C1 segment of cervical spinal cord (tissue), 14 donors: ENCODE measurements at places on chromosomes 6 and 20.

DNA sequence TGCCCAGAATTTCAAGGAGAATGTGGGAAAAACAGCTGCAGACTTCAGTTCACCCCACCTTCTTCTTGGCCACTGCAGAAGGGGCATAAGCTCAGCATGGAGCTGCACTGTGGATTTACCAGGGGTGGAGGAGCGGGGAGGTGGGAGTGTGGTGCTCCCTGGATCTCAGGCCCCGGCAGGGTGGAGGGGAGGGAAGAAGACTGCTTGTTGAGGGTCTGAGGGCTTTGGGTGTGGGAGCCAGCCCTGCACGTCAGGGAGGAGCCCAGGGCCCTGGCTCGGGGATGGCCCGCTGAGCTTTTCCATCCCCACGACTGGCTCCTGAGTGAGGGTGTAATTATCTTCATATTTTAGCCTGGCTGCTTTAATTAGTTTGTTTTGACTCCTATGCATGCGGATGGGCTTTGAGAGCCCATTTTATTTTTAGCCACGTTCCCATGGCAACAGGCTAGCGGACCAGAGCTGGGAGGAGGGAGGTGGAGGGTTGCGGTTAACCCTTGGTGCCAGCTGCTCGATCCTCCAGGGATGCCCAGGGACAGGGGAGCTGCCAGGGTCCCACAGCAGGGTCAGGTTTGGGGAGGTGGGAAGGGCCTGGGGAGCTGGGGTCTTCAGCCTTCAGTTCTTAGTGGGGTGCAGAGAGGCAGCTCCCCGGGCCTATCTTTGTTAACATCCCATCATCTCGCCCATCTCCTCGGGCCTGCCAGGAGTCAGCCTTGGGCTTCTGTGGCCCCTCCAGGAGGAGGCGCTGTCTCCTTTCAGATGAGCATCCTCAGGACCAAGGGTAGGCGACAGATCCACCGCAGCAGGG lies 68.2 kb downstream of the RAB44 start:
- DNase-seq: peak; percentile 81

GRCh38 chr6:115485400-115485799 lies 575.3 kb downstream of the FRK start:
- DNase-seq: no peak

DNA sequence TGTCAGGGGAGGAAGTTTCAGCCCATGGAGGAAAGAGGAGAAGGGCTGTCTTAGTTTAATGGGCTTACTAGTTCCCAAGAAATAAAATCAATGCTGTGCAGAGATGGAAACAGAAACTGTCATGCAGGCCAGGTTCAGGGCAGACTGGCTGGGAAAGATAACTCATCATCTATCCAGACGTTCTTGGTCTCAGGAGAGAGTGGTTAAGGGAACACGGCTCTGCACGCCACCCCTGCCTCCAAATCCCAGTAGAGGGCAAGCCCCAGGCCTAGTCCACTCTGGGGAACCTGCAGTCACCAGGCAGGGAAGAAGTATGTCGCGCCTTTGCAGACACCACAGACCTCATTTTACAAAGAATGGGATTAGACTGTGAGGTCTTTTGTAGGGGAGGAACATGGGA lies 12.5 kb downstream of the ALDH8A1 start:
- DNase-seq: no peak

- DNase-seq: no peak
Measured at GRCh38 chr20:50729901-50730764, 1.2 kb upstream of the PARD6B start.

DNA sequence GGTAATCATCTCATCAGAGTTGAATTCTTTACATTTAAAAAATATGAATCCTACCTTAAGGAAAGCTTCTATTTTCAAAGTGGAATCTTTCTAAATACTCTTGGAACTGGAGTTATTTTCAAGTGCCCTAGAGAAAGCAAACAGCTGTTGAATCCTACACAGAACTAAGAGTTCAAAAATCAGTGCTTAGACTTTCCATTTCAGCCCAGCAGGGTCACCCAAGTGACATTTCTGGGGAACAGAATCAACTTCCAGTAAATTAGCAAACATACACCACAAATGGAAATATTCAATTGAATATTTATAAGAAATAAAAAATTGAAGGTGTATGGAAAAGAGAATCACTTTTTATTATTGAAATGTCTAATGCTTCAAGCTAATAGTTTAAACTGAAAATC lies 427.7 kb upstream of the NOX3 start:
- DNase-seq: no peak

- no peak for DNase-seq
Measured at GRCh38 chr6:32439139-32439538, 548 bp upstream of the HLA-DRA start.

- DNase-seq: no peak
Measured at GRCh38 chr6:30618270-30618797, 694 bp downstream of the MRPS18B start.

- no peak for DNase-seq
Measured at GRCh38 chr6:139738801-139739455, 364.5 kb upstream of the CITED2 start.

GRCh38 chr20:2626853-2627541 lies 25.4 kb upstream of the NOP56 start:
- DNase-seq: no peak

GRCh38 chr20:56781108-56781739 lies 152.1 kb downstream of the TFAP2C start:
- no peak for DNase-seq

GRCh38 chr6:154606457-154606856 lies 96.0 kb upstream of the CNKSR3 start:
- DNase-seq: no peak

- DNase-seq: no peak
Measured at GRCh38 chr6:116139917-116140316, 14.0 kb upstream of the COL10A1 start.

DNA sequence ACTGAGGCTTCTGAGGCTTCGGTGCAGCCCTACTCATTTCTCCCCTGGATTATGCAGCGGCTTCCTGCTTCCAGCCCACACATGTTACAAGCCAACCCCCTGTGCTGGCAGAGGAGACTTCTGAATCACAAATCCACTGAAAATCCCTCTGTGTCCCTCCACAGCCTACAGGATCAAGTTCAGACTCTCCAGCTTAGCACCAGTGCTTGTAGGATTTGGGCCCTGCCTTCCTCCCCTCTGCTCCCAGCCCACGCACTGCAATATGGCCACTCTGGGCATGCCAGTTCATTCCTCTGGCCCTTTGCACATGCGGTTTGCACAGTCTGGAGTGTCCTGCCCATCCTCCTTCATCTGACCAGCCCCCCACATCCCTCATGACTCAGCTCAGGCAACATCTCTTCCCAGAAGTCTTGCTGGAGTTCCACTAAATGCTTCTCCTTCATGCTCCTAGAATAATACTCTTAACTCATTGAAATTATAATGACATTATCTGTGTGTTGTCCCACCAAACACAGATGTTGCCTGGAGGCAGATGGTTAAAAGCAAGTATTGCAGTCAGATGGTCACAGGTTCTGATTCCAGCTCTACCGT lies 15.9 kb upstream of the MDGA1 start:
- no peak for DNase-seq

DNA sequence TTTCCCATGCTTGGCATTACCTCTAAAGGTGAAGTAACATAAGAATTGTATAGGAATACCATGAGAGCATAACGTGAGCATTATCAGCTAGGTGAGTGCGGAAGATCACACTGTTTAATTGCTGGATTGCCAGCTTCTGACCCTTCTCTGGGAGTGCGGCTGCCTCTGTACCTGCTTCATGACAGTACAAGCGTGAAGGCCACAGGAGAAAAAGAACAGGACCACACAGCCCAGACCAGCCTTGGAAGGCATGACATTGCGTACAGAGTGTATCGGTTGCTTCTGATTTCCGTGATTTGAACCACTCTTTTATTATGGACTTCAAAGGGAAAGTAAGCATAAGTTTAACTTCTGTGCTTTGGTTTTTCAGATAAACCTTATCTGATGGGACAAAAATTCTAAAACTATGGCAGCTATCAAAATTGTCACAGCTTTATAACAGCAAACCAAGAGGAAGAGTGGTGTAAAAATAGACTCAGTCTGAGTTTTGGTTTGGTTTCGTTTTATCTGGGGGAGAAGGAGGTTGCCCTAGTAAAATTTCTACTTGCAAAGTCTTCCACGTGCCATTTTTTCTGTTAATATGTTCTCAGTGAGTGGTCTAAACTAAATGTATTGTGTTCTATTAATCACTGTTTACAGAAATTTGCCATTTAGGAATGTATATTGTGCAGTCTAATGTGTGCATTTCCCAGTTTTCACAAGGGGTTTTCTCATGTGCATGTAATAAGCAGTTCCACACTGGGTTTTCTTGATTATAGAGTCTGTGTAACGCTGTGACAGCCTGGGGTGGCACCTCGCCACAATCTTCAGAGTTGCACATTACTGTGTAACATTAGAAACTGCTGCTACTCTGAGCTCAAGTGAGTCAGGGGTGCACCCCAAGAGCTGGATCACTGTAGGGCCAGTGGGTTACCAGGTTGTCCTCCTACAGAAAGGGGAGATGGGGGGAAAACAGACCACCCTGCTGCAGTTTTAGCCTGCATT lies 97.3 kb downstream of the RPP40 start:
- no peak for DNase-seq

DNA sequence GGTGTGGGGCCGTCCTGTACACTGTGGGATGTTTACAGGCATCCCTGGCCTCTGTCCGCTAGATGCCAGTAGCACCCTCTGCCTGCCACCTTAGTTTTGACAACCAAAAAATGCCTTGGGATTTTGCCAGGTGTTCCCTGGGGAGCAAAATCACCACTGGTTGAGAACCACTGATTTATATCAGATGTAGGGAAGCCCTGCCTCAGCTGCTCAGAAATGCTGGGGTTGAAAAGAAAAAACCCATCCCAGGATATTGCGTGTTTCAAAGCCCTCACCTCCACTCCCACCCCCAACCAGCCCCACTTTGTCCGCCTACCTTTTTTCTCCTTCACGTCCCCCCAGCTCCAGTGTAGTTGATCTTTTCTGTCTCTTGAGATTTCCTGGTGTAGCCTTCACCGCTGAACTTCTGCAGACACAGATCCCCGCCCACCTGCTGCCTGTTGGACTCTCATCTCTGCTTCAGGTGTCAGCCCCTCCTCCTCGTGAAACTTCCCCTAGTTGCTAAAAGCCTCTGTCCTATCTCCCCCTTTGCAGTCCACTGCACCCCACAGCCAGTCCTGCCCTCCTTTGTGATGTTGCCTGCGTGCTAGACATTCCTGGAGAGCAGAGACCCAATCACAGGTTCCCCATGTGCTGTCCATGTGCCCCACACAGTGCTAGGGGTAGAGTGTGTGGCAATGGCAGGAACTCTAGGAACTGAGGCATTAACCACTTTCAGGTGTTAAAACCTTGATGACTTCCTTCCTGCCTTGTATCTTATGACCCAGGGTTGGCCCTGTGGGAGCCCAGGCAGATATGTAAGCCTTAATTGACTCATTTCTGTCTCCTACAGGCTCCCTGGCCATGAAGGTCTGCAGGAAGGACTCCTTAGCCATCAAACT lies 98.9 kb downstream of the TBC1D7 start:
- DNase-seq: no peak

DNA sequence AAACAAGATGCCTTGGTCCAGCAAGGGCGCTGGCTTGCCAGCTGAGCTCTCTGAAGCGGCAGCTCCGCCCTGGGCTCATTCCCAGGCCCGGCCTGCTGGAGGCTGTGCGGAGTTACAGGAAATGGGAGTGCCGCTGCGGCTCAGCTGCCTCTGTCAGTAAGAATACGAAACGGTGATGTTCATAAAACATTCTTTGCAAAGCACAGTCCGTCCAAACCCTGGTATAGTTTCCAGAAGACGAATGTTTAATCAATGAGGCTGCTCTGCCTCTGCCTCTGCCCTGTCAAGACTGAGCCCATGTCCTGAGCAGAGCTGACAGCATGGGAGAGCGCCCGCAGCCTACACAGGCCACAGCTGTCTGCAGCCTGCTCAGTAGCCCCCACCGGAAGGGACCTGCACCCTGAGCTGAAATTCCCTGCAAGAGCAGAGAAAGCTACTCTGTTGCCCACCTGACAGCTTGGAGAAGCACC lies 153.3 kb upstream of the SNX9 start:
- DNase-seq: no peak

- no peak for DNase-seq
Measured at GRCh38 chr6:106156863-106157262, 70.7 kb downstream of the PRDM1 start.

DNA sequence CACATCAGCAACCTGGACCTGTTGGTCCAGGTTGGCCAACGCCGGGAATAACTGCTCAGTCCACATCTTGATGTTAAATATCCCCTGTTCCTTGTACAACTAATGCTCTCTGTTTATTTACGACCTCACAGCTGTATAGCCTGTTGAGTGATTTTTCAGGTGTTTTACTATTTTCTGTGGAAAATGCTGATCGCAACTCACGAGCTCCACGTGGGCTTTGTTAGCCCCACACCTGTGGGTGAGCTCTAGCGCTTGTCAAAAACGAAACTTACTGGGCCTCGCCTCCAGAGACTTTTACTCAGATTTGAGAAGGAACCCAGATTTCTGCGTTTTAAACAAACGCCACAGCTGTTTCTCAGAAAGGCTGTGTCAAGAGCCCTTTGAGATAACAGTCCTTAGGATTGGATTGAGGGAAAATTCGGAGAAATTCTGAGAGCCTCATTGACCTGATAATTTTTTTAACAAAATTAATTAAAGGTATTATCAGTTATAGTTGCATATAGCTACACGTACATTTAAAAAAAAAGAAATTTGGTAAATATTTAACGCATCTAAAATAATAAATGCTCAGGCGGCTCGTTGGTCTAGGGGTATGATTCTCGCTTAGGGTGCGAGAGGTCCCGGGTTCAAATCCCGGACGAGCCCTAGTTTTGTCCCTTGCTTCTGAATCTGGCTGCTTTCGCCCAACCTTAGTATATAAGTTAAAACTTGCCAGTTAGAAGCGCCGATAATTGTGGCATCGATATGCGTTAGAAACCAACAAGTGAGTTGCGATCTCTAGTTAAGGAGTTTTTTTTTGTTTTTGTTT lies 16.7 kb downstream of the HMGN4 start:
- no peak for DNase-seq

- no peak for DNase-seq
Measured at GRCh38 chr6:42742116-42742894, 3.6 kb downstream of the TBCC start.

DNA sequence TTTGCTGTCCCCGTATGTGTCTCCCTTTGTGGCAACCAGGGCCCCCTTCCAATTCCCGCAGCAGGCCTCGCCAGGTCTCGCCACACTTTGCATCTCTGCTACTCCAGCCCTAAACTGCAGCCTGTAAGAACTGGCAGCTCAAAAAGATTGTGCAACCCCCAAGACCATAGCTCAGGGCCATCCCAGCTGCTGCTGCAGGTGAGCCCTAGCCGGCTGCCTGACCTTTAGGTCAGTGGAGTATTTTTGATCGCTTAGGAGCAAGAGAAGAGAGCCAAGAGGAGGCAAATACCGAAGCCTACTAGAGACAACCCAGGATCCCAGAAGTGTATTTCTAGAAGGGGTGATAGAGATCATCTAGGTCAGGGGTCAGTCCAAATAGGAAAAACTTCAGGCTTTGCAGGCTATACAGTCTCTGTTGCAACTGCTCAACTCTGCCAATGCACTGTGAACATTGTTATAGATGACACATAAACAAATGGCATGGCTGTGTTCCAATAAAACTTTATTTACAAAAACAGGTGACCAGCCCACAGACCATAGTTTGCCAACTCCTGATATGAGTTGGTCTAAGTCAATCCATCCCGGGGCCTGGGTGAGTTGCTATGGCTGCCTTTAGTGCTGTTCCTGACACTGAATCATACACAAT lies 138.4 kb downstream of the EYA2 start:
- DNase-seq: no peak

- no peak for DNase-seq
Measured at GRCh38 chr6:117156741-117157140, 108.6 kb upstream of the VGLL2 start.
